ENCODE measurements at places on chromosomes 1 and 21.
A peak's percentile ranks its signal among the peaks of the same experiment; 100 is the strongest.

GRCh38 chr1:230123280-230124185 is 56.5 kb downstream of the GALNT2 start:
- no peak for DNase-seq

DNA sequence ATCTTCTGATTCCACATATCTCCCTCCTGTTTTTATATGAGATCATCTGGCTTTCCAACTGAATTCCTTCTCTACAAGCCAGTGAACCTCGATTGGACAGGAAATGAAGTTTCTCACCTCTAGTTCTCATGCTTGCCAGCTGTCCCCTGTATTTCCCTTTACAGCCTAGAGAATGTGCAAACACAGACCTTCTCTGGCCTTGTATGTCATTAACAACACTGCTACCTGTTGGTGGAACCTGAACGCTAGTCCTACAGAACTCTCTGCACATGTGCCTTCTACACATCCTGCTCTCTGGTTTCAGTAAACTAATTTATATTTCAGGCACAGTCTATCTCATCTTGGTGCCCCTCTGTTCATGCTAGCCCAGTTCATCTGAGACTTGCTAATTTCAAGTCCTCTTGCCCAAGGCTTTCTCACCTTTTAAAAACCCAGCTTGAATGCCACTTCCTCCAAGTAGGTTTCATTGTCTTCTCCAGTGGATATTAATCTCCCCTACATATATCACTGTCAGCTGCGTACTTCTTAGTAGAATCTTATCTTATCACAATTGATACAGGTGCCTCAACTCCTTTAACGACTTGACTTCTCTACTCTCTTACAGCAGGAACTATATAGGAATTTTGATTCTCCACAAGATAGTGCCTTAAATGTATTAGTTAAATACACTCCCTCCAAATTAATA is 549.9 kb downstream of the PLPP3 start:
- DNase-seq: no peak

DNA sequence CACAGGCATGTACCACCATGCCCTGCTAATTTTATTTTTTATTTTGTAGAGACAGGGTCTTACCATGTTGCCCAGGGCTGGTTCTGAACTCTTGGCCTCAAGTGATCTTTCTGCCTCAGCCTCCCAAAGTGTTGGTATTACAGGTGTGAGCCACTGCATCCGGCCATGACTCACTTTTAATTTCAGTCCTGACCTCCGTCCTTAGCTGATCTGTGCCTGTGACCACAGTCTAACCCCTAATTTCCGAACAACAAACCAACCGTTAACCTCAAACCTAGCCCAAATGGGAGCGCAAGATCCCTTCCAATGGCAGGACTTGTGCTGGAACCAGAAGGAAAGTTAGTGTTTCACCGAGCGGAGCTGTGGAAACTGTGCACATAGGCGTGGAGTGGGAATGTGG is 29.3 kb upstream of the MAN1C1 start:
- no peak for DNase-seq

DNA sequence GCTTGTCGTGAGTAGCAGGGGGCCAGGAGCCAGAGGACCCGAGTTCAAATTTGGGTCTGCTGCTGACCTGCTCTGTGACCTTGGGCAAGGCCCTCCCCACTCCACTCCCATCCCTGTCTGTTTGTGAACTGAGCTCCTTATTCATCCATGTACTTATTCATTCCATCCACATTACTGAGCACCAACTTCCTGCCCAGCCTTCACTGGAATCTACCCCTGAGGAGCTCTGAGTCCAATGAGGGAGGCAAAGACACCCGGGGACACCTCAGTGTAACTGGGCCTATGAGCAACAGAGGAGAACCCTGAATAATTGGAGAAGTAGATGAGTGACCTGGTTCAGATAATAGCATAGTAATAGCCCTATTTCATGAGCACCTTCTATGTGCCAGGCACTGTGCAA is 8.9 kb downstream of the BSND start:
- no peak for DNase-seq

DNA sequence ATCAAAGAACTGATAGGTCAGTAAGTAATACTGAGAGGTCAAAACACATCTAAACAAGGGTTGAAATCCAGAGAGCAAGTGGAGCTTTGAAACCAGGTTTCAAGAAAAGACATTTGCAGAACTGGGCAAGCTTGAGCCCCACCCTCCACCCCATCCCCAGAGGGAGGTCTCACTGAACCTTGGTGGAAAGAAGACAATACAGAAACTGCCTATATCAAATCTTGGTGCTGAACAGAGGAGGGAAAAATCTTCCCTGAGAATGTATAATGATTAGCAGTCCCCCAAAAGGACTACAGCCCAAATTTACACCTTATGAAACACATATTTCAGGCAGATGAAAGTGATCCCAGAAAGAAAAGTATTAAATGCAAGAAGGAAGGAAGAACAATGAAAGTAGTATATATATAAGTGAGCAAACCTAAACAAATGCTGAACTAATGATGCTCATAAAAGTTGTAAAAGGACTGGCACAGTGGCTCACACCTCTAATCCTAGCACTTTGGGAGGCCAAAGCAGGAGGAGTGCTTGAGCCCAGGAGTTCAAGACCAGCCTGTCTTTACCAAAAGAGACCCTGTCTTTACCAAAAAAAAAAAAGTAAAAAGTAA is 12.4 kb downstream of the ZBTB17 start:
- no peak for DNase-seq

- DNase-seq: no peak
These were observed 75.3 kb downstream of the S1PR1 start for GRCh38 chr1:101312147-101312546.

GRCh38 chr1:152786077-152786476 is at the start of gene LCE1E:
Gene LCE1E, plus strand, starts transcription at chr1:152786257. Its CDS starts 1,043 bp downstream, at chr1:152787300.
- DNase-seq: no peak

- DNase-seq: no peak
These were observed 12.3 kb downstream of the SMG5 start for GRCh38 chr1:156270314-156270713.

- DNase-seq: no peak
These were observed 587.7 kb downstream of the MATN1 start for GRCh38 chr1:30135698-30136097.

DNA sequence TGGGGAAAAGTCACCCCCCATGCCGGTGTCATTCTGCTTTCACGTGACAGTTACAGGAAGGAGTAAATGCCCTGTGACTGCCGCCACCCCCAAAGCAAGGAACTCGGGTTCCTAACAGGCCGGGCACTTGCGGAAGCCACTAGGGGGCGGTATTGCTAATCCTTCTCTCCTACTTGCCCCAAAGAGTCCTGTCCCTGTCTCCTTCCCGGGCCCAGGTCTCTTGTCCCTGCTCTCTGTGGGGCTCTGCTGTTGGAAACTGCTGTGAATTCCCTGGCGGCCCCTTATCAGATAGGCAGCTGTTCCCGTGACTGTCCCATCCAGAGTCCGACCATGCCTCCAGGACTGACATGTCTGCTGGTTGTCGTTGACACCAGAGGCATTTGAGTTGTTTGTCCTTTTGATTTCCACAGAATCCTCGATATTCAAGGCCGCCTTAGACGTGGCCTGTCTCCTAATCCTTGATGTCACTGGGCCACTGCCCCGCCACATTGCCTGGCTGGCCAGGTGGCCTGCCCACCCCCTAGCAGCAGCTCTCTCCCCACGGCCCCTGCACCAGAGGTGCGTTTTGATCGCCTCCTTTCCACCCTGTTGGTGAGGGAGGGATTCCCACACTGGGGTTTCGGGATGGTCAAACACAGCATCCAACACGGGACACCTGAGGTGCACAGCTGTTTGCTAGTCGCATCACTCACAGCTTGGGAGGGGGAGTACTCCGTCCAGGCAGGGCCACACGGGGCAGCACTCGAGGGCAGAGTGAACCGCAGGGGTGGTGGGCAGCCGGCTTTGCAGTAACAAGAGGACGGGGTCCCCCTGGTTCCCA is 37.3 kb downstream of the CHAF1B start:
- DNase-seq: no peak

GRCh38 chr1:48552903-48553606 is 81.1 kb upstream of the SPATA6 start:
- no peak for DNase-seq

GRCh38 chr1:167923324-167924056 is 9.6 kb upstream of the ADCY10 start:
- no peak for DNase-seq

DNA sequence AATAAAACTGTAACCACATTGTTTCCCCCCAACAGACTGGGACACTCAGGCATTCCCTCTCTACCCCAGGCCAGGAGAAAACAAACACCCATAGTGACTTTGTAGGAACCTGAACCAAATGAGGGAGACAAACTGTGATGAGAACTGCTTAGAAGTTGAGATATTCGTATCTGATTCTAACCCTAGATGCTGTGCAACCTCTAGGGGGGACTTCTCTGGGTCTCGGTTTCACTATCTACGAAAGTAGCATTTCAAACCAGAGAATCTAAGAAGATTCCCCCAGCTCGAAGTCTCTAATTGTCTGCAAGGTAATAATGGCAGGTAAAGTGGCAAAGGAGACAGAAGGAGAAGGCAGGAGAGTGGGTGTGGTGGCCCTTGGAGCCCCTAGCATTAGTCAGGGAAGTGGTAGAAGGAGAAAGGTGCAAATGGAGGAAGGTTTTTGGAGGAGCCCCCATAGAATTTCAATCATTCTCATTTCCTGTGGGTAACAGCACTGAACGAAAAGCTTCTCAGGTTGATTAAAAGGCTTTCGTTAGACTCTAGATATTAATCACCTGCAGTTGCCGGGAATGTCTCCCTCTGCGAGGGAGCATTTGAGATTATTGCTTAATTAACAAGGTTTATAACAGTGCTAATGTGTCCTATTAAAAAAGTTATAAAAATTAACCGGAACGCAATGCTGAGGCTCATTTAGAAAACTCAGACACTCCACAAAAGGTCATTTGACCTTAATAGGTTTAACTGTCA is 46.4 kb downstream of the BEND5 start:
- DNase-seq: no peak

DNA sequence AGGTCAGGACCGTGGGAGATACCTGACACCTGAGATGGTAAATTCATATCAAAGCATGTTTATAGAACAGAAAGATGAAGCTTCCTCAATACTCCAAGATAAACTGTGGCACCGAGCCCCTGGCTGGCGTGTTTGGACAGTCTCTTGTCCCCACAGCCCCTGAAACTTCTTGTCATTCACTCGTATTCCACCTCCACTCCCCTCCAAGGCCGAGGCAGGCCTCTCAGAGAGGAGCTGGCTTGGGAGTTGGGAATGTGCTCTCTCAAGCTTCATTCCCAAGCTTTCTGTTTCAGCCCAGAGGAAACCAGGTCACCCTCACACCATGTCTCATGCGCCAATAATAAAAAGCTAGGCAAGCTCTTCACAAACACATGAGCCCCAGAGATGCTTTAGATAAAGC is 86.1 kb downstream of the NPHP4 start:
- no peak for DNase-seq

DNA sequence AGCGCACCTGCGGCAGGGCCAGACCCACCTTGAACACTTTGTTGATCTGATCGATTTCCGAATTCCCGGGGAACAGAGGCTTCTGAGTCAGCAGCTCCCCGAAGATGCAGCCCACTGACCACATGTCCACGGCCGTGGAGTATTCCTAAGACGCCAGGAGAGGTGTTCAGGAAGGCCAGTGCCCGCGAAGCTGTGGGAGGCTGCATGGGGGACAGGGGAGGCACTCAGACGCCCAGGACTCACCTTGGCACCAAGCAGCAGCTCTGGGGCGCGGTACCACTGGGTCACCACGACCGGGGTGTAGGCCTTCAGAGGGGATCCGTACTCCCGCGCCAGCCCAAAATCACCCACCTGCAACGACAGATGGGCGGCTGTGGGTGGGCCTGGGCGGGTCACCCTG is 11.2 kb upstream of the SLC35E2B start:
- no peak for DNase-seq

GRCh38 chr21:46465651-46466050 is 7.0 kb downstream of the DIP2A start:
- DNase-seq: no peak

GRCh38 chr1:57061369-57061768 is 95.6 kb upstream of the C8B start:
- DNase-seq: no peak

DNA sequence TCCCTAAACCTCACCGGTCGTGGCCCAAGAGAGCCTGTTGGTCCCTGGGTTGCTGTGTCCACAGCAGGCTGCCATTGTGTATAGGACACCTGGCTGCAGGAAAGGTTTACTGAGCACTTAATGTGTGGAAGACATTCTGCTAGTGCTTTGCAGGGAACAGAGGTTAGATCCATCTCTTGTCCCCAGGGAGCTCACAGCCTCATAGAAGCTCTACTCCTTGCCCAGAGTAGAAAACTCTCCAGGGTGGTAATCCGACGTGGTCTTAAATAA is 16.9 kb upstream of the ALPL start:
- DNase-seq: no peak

DNA sequence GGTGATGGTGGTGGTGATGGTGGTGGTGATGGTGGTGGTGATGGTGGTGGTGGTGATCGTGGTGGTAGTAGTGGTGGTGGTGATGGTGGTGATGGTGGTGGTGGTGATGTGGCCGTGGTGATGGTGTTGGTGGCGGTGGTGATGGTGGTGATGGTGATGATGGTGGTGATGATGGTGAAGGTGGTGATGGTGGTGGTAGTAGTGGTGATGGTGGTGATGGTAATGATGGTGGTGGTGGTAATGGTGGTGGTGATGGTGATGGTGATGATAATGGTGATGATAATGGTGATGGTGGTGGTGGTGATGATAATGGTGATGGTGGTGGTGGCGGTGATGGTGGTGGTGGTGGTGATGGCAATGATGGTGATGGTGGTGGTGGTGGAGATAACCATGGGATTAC is 6.8 kb upstream of the COL6A2 start:
- peak; percentile 86 for DNase-seq

DNA sequence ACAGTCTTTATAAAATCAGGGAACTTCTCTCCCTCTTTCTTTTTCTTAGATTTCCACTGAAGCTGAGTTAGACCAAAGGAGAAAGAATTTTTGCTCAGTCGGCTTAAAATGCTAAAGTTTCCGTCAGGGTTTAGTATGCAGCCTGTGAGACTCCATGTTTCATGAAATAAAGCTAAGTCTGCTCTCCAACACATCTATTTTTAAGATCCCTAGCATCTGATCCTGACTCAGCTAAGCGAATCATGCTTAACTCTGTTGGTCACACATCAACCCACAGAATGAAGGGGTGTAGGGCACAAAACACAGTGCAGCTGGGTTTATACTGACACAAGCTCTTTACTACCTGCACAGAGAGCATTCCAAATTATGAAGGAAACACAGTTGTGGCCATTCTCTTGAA is 102.4 kb upstream of the ZNF281 start:
- DNase-seq: no peak

- no peak for DNase-seq
These were observed 10.5 kb downstream of the MAEL start for GRCh38 chr1:166999500-167000055.

- DNase-seq: no peak
These were observed 1347.2 kb upstream of the B3GALT2 start for GRCh38 chr1:194533641-194534040.

GRCh38 chr1:33768821-33769220 is 95.1 kb upstream of the HMGB4 start:
- DNase-seq: no peak

- no peak for DNase-seq
These were observed 68.6 kb downstream of the GNG12 start for GRCh38 chr1:67764633-67765032.

GRCh38 chr1:244614113-244614836 is 38.7 kb upstream of the DESI2 start:
- no peak for DNase-seq

Data from vagina (tissue), 2 donors.